MV-4-11 (cell line): ENCODE measurements at places on chromosomes 12 and 14.

DNA sequence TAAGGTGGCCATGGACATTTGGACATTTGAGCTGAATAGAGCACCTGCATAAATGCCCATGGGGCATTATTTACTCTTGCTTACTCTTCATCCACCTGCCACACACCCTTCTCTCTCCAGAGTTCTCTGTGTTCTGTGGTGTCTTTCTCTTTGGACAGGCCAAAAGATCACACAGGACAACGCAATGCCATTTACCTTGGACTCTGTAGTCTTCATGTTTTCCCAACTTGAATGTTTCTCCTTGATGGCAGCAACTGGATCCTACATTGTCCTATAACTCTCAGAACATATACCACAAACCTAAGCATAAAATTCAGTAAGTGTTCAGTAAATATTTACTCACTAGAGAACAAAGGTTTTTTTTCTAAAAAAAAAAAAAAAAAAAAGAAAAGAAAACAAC, 41.7 kb upstream of the PTHLH start:
- no peak for DNase-seq

GRCh38 chr12:11681207-11681606, 31.7 kb downstream of the ETV6 start:
- no peak for DNase-seq

DNA sequence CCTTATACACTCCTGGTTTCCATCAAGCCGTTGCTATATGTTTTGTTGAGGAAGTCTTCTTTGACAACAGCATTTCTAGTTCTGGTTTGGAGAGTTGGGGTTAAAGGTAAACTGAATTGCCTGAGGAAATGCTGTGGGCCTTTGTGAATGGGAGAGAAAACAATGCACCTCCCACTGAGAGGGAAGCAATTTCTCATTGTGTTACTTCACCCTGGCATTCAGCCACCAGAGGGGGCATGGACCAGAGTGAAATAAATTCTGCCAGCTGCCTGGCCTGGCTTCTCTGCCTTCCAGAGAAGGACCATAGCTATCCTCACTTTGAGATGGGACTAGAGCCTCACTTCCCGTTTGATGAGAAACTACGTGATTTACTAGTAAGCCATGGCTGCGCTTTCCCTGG, 475.3 kb downstream of the EGLN3 start:
- DNase-seq = peak; percentile 6

DNA sequence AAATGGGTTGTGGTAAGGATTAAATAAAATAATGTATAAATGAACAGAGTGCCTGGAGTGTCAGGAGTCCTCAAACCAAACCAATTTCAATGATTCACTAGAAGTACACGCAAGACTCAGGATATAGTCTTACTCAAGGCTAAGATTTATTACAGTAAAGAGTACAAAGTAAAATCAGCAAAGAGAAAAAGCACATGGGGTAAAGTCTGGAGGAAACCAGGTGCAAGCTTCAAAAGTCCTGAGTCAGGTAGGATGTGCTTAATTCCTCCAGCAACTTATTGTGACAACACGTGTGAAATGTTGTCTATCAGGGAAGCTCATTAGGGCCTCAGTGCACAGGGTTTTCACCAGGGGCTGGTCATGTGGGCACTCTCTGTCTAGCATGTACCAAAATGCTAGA, 105.8 kb upstream of the NAP1L1 start:
- no peak for DNase-seq

DNA sequence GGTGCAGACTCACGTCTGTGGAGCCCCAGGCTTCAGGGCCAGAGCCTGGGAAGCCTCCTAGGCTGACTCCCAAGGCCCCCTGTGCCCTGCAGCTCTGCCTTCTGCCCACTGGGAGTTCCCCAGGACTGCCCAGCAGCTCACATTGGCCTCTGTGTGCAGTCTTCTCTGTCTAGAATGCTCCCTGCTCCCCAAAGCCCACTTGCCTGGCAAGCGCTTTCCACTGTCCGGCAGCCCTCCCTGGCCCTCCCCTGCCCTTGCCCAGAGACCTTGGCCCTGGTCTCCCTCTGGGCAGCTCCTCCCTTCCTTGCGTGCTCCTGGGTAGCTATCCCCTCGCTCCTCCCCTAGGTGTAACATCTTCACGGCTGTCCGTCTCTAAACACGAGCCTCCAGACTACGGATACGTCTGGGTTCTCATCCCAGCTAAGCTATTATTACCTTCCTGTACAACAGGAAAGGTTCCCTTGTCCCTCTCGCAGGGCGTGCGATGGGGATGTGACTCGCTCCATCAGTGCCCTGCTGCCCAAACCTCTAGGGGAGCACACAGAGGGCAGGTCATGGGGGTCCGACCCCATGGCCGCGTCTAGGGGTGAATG, 325.5 kb upstream of the RTL1 start:
- DNase-seq = no peak

DNA sequence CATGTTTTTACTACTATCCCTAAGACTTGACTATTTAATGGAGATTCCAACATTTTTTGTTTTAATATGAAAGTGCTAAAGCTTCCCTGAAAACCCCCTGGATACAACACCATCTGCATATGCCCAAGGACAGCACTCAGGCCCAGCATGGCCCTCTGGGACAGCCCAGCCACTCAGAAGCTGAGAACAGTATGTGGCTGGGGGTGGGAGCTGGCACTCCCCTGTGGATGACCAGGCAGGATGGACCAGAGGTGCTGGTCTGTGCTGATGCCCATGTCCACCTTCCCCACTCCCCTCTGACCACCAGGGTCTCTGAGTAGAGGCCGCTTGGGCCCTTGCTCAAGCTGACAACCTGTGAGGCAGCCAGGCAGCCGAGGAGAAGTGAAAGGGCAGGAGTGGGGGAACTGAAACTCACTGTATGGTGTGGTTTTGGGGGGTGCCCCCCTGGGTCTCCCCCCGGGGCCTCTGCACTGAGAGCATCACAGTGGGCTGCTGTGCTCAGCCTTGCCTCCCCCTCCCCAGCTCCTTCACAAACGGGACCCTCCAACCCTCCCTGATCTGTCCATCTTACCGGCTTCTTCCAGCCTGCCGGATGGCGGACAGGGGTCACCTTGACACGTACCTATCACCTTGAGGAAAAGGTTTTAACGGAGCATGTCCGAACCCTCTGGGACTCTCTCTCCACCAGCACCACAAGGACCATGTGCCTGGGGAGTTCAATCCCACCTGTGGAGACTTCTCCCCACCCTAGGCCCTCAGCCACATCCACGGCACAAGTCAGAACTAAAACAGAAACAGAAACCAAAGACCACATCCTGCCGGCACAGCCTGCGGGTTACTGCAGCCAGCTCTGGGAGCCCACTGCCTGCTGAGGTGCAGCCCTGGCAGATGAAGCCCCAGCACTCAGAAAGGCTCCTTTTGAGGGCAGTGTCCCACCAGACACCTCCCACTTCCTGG, at the start of gene TMEM229B:
TMEM229B (minus strand) TSS at position 785 of the 957 bp plus-strand sequence. CDS start 14,798 bp downstream, outside the sequence.
- DNase-seq = peak; percentile 95

DNA sequence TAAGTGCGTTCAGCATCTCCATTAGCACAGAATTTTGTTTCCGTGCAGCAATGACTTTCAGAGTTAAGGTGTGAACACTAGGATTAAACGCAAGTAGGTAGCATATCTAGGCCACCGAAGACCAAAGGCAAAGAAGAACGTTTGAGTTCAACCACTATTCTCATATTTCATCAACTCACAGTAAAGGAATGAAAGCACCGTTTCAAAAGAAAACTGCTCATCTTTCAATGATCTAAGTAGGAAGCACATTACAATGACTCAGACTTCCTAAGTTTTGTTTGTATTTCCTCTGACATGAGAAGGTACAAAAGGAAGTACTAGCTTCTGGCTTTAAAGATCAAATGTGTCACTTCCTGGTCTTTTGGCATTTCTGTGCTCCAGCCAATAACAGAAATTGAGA, 57.6 kb downstream of the ACADS start:
- peak; percentile 47 for DNase-seq

- DNase-seq = no peak
Observed at GRCh38 chr12:12070674-12071656, at the start of gene BCL2L14. Gene BCL2L14, plus strand, starts transcription at chr12:12070939. Its CDS starts 8,367 bp downstream, at chr12:12079306.

DNA sequence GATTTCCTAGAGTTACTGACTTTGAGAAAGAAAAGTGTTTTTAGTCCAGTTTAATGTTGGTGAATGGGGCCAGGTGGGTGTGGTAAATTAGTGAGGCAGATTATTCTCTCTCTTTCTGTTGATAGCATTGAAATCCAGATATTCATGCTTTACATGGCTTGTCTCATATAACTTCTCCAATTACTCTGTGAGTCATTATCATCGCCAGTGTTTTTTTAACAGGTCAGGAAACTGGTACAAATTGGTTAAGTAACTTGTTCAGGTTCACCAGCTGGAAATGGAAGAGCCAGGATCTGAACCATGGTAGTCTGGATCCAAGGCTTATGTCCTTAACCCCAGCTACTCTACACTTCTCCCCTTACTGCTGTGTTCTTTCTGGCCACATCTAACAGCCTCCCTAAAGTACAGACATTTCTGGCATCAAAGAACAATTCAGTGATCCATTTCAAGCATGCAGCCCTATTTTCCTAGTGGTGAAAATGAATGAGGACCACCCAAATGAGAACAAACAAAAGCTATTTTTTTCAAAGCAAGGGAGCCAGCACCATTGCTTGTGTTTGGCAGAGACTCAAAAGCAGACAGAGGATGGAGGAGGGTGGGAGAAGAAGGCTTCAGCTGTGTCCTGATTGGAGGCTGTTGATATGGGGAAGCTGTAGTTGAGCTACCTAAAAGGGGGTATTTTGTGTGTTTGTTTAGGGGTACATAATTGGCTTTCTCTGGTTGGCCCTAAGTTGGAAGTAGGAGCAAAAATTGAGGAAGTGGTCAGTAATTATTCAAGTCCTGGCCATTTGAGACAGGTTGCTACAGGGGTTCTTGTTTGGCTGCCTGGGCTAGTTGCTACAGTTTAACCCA, 1.7 kb downstream of the IRAK3 start:
- peak; percentile 63 for DNase-seq

GRCh38 chr14:102215071-102215470, 75.4 kb downstream of the WDR20 start:
- DNase-seq = no peak

DNA sequence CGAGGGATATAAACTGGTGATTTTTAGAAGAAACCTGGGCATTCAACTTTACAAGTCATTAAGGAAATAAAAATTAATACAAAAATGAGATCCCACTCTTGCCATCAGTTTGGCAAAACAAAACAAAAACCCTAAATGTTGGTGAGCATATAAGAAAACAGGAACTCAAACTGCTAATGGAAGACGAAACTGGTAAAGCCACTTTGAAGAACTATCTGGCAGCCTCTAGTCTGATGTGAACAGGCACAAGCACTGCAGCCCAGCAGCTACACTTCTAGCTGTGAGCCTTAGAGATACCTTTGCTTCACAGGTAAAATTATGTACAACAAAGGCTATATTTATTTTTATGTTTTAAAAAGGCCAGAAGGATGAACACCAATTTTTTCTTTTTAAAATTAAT, 459.6 kb downstream of the ZFP36L1 start:
- peak; percentile 77 for DNase-seq

GRCh38 chr14:69315301-69315700, 55.3 kb downstream of the GALNT16 start:
- no peak for DNase-seq
